ENCODE measurements at places on chromosomes 1 and 21.
A peak's percentile ranks its signal among the peaks of the same experiment; 100 is the strongest.

DNA sequence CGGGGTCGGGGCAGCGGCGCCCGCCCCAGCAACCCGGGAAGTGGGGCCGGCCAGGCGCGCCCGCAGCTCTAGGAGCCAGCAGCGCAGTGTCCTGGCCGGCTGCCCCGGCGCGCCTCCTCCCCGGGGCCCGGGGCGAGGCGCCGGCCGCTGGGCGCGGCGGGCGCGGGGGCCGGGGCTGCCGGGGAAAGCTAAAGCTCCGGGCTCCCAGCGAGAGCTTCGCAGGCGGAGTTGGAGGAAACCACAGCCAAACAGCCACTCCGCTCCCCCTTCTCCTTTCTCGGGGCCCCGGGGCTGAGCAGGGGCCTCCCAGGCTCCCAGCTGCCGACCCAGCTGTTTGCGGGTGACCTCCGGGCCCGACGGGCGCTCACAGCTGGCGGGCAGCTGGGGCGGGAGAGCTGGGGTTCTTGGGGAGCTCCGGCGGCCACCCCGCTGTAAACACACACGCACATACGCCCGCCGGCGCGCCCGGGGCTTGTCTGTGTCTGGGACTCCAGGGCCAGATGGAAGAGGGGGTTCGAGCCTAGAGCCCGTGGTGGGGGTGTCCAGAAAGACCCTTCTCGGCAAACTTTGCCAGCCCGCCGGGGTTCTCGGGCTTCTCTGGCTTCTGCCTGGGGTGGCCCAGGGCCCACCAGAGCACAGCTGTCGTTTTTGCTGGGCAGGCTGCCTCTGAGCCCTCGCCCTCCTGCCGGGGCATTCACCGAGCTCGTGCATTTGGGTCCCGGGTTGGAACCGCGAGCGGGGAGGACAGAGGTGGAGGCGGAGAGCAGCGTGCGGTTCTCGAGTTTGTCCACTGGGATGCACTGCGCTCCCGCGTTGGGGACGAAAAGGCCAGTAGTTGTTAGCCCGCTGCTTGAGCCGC lies 1.5 kb downstream of the AJAP1 start:
- peak; percentile 69 for DNase-seq

DNA sequence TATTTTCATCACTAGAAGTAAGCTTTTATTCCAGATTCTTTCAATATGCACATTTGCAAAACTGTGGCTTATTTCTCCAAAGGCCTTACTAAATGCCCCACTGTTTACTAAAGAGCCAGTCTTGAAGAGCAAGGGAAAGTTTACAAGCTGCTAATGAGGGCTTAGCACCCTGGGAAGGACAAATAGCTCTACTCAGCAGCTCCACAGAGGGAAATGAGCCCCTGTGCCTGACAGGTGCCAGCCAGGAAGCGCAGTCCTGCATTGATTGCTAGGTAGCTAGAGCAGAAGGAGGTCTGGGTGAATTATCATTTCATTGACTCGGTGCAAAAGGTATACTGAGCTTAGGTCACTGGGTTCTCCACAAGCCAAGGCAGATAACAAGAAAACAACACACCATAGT lies 307.0 kb downstream of the SETD4 start:
- no peak for DNase-seq

GRCh38 chr1:43882763-43883162 lies 50.8 kb upstream of the ARTN start:
- DNase-seq = no peak

GRCh38 chr1:202207292-202207691 lies 13.7 kb downstream of the LGR6 start:
- DNase-seq = peak; percentile 34

GRCh38 chr21:45123440-45123839 lies 49.1 kb downstream of the ADARB1 start:
- DNase-seq = no peak

DNA sequence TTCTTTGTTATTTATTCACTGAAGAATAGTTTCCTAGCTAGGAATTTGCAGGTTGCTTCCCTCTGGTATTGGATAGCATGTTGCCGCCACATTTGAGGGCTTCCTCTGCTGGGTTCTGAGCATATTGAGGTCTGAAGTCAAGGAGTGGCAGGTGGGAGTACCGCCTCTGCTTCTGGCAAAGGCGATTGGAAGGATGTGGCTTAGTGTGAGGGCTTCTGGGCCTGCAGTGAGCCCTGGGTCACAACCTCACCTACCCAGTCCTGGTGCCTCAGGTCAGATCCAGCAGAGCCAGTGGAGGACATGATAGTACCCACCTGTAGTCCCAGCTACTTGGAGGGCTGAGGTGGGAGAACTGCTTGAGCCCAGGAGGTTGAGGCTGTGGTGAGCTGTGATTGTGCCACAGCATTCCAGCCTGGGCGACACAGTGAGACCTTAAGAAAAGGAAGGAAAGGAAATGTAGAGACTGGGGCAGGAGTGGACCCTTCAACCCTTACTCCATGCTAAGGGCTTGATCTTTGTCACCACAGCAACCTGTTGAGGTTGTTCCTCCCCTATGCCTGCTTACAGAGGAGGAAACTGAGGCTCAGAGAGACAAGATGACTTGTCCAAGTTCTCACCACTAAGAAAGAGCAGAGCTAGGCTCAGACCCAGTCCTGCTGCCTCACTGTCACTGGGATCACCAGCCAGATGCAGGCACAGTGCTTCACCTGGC lies 22.8 kb downstream of the A3GALT2 start:
- DNase-seq = no peak

- no peak for DNase-seq
Observed at GRCh38 chr1:219713981-219714381, 101.1 kb upstream of the ZC3H11B start.

DNA sequence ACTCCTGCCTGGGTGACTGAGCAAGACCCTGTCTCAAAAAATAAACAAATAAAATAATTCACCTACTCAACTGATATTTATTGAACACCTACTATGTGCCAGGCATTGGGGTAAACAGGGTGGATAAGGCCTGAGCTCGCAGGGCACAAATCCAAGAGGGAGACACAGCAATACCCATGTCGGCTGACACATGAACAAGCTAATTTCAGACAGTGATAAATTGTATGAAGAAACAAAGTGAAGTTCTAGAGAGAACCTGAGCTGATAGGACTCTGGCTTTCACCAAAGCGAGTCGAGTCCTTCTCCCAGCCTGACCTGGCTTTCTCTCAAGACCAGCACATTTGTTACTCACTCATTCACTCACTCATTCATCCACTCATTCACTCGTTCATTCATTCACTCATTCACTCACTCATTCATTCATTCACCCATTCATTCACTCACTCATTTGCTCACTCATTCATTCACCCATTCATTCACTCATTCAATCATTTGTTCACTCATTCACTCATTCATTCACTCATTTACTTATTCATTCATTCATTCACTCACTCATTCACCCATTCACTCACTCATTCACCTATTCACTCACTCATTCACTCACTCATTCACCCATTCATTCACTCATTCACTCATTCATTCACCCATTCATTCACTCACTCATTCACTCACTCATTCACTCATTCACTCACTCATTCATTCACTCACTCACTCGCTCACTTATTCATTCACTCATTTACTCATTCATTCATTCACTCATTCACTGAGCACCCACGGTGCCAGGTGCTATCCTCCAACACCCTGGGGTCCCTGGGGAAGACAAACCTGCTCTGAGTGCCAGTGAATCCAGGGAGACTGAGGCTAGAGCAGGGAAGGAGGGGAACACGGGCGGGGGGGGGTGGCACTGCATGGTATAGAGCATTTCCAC lies 37.4 kb upstream of the CASZ1 start:
- DNase-seq = no peak

DNA sequence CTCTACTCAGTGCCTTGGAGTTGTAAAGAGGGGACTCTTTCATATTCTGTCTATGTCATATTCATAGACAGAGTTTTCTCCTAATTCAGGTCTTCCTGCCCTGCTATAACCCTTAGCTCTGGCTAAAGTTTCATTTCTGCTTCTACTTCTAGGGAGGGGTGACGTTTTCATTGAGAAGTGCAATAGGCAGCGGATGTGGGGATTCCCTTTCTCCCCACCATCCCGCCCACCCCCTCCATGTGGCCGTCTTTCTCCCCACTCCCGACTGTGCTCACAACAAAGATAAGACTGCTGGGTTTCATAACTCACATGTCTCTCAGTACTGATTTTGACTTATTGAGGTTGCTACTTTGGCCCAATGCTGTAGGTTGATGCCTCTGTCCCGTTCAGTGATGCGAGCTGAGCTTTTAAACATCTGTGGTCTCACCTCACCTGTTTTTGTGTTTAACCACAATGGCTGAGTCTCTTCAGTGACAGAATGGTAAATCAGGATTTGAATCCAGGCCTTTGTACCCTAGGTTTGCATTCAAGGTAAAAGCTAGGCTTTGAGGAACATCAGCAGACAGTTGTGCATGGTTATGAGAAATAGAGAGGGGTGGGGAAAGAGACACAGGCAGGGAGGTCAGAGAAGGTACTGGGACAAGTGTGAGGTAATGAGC lies 7.8 kb upstream of the KIF14 start:
- DNase-seq = no peak
